B cell (primary cell): ENCODE measurements at places on chromosomes 4 and X.

DNA sequence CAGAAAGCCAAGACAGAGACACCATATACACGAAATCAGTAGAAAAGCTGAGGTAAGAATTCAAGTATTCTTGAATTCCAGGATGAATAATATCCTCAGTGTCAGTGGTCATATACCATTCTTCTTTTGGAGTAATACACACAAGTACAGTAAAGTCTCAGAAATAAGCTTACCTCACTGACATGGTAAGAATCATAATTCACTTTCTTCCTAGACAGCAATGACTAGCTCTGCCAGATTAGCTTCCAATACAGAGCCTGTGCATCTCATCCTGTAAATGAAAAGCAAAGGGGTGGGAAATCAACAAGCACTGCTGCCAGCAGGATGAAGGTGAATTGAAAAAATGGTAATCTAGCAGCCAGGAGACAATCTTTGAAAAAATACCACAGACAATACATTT, 31.2 kb upstream of the VSIG4 start:
- no peak for DNase-seq

- DNase-seq: no peak
These were observed 10.8 kb downstream of the CLCN4 start for GRCh38 chrX:10167573-10167972.

- no peak for DNase-seq
These were observed 3.9 kb upstream of the HPGDS start for GRCh38 chr4:94346541-94346940.

GRCh38 chr4:3257103-3257555, 8.2 kb downstream of the MSANTD1 start:
- no peak for DNase-seq

DNA sequence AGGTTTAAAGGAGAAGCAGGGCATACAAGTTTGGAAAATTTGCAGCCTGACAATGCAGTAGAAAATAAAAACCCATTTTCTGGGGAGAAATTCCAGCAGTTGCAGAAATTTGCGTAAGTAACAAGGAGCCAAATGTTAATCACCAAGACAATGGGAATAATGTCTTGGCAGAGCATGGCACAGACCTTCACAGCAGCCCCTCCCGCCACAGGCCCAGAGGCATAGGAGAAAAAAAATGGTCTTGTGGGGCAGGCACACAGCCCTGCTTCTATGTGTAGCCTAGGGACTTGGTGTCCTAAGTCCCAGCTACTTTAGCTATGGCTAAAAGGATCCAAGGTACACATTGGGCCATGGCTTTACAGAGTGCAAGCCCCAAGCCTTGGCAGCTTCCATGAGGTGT, 65.7 kb downstream of the SPOCK3 start:
- no peak for DNase-seq

- no peak for DNase-seq
These were observed 98.9 kb downstream of the KLHL8 start for GRCh38 chr4:87121341-87122065.

DNA sequence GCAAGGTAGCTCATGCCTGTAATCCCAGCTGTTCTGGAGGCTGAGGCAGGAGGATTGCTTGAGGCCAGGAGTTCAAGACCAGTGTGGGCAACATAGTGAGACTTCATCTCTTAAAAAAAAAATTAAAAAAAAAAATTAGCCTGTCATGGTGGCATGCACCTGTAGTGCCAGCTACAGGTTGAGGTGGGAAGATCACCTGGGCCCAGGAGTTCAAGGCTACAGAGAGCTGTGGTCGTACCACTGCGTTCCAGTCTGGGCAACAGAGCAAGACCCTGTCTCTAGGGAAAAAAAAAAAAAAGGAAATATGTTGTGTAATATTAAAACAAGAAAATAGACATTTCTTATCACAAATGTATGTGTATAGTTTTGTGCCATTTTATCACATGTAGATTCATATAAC, 97.8 kb downstream of the LARP1B start:
- no peak for DNase-seq

DNA sequence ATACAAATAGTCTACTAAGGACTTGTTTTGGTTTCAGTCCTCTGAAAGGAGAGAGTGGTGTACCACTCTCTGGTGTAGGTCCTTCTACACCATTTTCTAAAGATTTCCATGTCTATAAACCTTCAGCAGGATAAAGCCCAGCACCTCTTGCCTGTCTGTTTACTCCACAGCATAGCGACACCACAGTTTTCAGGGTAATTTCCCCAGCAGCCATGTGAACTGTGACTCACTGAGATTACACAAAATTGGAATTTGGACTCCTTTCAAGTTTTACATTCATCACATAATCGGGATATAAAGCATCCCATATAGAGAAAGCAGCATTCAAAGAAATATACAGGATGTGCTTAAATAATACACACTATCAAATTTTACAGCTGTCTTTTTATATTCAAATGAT, 229.6 kb downstream of the PRDM5 start:
- DNase-seq: no peak

GRCh38 chr4:83389037-83389720, 54.5 kb upstream of the HPSE start:
- DNase-seq: no peak

- no peak for DNase-seq
These were observed 20.2 kb downstream of the MTTP start for GRCh38 chr4:99594818-99595217.

DNA sequence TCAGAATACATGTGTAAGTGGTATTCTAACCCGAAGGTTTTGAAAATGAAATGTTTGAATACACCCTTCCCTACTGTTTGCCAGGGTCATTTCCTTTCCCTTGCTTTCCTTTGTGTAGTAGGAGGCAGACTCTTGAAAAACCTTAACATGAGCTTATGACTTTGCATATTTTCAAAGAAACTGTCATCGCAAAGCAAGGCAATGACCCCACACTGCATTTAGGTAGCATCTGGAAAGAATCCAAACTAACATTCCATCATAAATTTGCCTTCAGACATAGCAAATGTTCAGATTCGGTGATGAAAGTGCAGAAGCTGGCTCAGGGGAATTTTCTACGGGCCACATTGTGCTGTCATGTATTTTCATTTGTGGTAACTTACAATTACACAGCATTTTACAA, 32.3 kb downstream of the SH2D1A start:
- DNase-seq: no peak

DNA sequence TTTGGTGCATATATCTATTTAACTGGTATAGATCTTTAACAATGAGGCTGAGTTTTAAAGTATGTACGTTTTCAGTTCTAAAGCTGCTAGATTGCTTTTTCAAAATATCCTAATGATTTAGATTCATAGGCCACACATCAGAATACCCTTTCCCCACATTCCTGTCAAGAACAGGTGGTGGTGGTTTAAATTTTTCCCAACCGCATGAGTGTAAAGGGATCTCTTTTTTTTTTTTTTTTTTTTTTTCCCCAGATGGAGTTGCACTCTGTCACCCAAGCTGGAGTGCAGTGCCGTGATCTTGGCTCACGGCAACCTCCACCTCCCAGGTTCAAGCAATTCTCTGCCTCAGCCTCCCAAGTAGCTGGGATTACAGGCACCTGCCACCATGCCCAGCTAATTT, 28.0 kb downstream of the NUP54 start:
- DNase-seq: no peak

DNA sequence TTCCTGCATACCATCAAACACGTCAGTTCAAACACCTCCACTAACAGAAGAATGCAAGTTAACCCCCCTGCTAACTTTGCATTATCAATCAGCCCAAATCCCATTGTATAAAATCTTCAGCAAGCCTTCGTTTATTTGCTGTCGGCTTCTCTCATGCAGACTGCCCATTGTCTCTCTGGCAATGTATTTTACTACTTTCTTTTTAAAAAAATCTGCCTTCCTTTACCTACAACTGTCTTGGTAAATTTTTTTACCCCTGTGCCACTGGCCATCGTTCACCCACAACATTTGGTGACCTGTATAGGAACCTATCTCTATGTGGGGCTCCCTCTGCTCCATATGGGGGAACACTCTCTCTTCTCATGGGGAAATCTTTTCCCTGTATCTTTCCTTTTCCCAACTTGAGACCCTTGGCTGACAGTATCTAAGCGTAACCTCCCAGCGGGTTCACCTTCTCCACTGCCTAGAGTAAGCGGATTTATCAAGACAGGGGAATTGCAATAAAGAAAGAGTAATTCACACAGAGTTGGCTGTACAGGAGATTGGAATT, 244.6 kb downstream of the CPXCR1 start:
- DNase-seq: no peak

DNA sequence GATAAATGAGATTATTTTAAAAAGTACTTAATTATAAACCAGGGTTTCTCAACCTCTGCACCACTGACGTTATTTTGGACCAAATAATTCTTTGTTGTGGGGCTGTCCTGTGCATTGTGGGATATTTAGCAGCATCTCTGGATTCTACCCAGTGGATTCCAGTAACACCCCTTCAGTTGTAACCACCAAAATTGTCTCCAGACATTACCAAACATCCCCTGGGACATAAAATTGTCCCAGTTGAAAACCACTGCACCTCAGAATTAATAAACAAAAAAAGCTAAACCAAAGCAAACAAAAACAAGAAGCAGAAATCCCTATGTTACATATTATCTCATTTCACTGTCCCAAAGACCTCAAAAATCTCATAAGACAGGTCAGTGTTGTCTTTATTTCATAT, 54.2 kb upstream of the GIMD1 start:
- no peak for DNase-seq

DNA sequence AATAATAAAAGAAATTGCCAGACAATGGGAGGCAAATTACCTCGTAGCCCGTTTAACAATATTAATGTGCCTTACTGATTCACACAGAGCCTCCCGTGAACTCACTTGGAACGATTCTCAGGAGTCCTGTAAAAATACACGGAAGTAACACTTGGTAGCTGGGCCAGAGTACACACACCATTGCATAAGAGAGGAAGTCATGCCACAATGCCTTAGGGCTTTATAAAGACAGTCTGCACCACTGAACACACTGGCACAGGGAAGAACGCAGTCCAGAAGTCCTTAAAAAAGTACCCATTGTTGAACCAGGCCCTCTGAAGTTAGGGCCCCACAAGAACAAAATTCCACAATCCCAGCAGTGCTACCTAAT, 15.1 kb downstream of the SLC2A9 start:
- DNase-seq: peak; percentile 23

DNA sequence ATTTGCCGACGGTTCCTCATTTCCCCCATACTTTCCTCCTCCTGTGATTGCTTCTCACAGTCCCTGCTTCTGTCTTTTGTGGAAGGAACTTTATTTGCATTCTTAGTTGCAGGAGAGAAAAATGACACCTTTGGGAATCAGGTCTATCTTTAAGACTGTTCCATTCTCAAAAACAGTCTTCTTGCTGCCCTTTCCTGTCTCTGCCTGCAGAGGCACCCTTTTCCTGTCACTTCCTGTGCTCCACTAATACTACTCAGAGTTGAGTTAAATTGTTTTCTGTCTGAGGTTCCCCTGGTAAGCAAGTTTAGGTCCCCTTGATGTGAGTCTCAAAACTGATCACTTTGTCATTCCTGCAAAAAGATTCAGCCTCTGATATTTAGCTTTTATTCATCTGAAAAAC, 208.8 kb upstream of the CLNK start:
- peak; percentile 47 for DNase-seq

DNA sequence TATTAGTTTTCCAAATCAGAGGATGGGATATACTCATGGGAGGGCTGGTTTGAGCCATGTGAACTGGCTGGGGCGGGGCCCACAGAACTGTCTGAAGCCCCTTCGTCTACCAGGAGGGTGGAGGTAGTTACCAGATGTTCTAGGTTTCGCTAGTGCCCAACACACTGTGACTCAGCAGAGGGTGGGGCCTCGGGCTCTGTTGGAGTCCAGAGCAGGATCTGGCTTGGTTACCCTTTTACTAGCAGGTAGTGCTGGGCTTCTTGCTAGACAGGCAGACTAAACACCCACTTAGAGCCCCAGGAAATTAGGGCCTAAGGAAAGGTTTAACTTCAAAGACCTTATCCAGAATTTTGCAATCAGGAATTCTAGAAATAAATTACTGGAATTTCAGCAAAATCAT, 56.2 kb upstream of the CHRDL1 start:
- DNase-seq: no peak

GRCh38 chrX:1833656-1834360, 218.9 kb downstream of the ASMT start:
- no peak for DNase-seq

GRCh38 chr4:123898946-123899666, 502.5 kb downstream of the SPRY1 start:
- no peak for DNase-seq

DNA sequence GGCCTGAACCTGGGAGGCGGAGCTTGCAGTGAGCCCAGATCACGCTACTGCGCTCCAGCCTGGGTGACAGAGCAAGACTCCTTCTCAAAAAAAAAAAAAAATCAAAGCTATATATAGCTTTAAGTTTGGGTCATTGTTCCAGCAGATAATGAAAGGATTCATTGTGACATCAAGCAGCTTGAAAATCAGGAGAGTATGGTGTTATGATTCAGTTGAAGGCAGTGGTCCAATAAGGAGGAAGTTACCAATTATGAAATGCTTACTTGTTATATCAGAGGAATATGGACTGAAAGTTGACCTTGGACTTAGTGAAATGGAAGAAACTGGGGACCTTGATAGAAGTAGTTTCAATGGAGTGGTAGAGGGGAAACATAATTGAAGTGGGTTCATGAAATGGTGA, 140.4 kb upstream of the MAD2L1 start:
- no peak for DNase-seq

DNA sequence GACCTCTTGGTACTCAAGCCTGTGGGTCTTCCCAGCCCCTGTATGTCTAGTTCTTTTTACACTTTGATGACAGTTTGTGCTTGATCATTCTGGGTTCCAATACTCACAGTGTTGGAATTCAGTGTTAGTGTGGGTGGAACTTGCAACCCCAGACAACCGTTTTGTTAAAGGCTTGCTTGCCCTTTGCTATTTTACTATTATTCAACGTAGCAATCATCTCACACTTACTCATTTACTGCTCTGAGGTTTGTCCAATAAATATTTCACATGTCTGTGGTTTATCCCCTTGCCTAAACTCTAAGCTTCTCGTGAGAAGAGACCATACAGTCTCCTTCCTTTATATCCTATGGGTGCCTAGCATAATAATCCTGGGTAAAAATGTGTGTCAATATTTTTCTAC, 15.3 kb downstream of the CCNG2 start:
- DNase-seq: no peak

DNA sequence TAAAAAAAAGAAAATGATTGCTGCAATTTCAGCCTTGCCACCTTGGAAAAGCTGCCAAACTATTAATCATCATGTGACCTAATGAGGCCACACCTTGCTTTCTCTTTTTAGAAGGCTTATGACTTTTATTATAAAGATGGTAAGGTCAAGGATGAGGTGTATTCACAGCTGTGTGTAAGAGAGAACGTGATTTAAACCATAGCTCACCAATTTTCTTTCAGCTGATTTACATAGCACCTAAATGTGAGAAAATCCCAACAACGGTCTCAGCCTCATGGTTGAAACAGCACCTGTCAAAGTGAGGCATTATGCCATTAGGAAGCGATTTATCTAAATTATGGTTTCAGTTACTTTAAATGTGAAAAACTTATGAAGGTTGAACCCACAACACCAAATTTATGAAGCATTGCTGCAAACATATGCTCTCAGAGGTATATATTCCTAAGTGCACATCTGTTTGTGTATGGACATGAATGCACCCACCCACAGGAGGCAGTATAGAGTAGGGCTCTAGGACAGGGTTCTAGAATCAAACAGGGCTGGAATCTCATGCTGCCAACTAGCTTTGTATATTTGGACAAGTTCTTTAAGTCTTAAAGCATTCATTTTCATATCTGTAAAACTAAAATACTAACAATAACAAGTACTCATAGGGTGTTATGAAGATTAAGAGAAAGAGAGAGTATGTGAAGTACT, 40.7 kb downstream of the ANXA3 start:
- peak; percentile 36 for DNase-seq

- no peak for DNase-seq
These were observed 19.8 kb downstream of the MAOB start for GRCh38 chrX:43862434-43862833.

- no peak for DNase-seq
These were observed 1.1 kb downstream of the SOWAHB start for GRCh38 chr4:76896614-76897535.
